ENCODE measurements at places on chromosomes 1 and 21.

DNA sequence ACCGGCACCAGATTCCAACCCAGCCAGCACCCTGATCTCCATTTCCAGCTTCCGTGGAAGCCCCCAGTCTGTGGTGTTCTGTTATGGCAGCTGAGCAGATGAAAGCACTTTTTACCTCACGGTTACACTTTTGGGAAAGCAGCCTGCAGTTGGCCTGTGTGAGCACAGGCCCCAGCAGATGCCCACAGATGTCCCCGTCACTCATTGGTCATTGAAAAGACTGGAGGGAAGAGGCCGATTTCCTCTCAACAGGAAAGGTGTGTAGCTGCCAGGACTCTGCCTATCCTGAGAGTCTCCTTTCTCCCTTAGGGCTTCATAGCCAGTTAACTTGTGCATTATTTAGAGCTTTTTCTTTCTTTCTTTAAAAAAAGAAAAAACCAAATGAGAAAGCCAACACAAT lies 123.0 kb downstream of the PCBP3 start:
- DNase-seq = no peak

DNA sequence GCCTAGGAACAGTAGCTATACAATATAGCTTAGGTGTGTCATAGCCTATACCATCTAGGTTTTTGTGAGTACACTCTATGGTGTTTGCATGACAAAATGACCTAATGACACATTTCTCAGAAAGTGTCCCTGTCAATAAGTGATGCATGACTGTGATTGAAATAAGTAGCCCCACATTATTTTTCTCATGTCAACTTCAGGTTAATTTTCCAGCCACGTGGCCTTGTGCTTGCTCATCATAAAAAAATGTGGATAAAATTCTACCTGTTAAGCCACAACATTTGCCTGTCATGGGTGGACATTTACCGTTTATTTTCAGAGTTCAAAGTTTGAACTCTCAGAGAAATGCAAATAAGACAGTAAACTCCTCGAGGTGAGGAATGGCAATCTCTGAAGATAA lies 5.5 kb downstream of the DISC1 start:
- DNase-seq = no peak

GRCh38 chr1:67393737-67394136 lies 36.5 kb downstream of the SERBP1 start:
- no peak for DNase-seq

DNA sequence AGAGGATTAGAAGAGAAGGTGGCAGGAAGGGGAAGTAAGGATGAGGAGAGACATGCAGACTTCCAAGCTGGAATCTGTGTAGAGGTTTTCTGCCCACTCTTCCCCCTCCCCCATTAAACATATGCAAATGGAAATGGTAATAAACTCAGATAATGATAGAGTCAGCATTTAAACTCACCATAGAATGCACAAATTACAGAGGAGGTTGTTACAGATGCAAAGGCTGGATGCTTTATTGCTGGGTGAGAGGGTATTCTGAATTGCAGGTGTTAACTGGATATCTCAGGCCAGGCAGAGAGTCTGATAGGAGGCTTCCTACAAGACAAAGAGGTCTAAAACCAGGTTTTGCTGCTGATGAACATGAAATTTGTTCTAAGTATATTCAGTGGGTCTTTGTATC lies 372.5 kb downstream of the SEC16B start:
- DNase-seq = no peak

DNA sequence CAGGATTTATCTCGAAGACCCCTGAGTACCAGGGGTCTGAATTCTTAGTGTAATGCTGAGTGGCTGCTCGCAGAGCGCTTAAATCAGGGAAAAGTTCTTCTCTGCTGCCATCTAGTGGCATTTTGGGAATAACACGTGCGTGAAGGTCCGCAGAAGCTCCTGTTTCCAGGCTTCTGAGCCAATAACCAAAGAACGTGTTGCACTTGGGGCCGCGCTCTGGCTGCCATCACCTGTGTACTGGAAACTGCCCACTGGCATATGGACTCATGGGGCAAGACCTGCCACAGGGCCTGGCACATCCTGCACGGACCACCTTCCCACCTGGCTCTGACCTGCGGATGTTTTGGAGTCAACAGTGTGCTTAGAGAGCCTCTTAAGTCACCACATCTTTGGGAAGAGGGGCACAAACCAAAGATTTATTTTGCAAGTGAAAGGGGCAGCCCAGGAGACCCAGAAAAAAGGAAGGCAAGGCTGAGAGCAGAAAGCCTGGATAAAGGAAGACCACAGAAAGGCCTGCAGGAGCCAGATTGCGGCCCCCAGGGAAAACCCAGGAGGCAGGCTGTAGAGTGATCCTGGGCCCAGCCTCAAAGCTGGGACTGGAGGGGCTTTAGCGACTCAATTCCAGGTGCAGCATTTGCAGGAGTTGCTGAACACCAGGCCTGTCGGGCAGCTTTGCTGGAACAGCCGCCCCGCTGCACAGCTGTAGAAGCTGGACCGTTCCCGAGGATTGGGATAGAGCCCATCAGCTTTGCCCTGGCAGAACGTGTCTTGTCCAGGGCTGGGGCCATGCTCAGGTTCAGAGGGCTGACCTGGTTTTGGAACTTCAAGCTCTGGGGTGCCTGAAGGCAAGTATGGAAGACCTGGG lies 13.0 kb downstream of the CHIT1 start:
- peak; percentile 23 for DNase-seq

DNA sequence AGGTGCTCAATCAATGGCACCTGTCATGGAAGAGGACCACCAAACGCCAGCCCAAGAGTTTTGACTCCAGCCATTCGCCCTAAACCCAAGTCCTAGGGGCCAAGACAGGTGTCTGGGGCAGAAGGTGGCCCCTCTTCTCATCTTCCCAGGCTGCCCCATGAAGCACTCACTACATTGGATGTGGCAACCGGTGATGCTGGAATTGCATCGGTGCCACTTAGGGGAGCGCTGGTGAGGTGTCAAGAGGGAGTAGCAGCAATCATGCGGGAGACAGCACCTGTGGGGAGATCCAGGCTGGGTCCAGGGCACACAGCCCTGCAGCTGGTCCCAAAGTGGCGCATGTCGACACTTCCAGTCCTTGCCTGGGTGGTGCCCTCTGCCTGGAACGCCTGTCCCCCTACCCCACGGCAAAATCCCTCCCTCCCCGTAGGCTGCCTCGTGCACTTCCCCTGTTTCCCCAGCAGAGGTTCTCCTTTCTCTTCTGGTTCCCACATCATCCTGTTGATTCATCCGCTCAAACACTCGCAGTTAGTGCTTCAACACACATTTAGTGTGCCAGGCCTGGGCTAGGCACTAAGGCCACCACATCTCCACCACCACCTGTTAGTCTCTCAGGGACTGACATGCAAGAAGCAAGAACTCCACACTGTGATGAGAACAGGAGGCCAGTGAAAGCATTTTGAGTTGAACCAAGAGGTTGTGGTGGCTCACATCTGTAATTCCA lies 18.5 kb downstream of the PLA2G2D start:
- no peak for DNase-seq

DNA sequence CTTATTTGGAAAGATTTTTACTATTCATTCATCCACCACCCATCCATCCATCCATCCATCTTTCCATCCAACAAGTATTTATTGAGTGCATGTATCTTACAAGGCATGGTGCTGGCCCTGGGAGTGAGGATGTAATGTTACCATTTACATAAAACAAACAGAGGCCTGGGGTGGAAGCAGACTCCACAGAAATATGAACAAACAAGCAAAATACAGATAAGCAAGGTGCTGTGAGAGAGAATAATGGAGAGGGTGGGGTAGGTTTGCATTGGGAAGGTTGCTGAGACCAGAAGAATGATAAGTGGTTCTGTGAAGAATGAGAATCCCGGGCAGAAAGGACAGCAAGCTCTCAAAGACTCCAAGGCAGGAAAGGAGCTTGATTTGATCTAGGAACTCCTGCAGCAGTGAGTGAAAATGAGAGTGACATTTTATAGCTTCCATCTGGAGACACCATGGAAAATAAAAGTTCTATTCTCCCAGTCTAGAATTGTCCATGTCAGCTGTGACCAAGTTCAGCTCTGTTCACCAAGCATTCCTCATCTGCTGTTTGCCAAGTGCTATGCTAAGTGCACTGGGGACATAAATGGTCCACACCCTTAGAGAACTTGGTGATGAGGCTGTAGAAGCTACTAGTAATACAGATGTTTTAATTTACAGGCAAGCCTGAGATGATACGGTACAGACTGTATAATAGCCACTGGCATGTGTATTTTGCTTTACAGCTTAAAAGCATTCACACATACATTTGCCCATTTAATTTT lies 75.3 kb downstream of the PEX14 start:
- DNase-seq = no peak

- no peak for DNase-seq
These were observed 44.4 kb downstream of the RAP1GAP start for GRCh38 chr1:21624571-21625389.

- no peak for DNase-seq
These were observed 8.2 kb downstream of the KRTAP27-1 start for GRCh38 chr21:30329203-30329875.

DNA sequence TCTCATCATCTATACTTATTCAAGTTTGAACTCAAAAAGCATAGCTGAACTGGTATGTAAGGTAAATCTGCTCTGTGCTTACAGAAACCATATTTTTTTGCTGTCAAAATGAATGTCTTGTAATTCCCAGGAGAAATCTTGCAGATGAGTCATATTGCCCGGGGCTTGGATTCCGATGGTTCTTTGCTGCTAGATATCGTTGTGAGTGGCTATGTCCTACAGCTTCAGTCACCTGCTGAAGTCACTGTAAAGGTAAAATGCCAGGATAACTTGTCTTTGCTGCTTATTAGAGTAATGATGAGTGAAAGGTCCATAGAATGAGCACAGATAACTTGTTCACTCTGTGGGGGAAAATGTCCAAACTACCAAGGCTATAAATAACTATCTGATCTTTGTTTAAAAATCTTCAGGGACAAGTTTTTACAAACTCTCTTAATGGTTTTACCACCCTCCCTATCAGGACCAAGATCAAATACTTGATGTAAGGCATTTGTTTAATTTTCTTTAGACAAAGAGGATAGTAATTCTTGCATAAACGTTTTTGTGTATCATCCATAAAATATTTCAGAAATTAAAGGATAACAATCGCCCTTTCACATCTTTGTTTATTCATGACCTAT lies 222.3 kb downstream of the TPR start:
- DNase-seq = no peak

GRCh38 chr1:38872401-38873026 lies 634 bp downstream of the MYCBP start:
- DNase-seq = peak; percentile 4

DNA sequence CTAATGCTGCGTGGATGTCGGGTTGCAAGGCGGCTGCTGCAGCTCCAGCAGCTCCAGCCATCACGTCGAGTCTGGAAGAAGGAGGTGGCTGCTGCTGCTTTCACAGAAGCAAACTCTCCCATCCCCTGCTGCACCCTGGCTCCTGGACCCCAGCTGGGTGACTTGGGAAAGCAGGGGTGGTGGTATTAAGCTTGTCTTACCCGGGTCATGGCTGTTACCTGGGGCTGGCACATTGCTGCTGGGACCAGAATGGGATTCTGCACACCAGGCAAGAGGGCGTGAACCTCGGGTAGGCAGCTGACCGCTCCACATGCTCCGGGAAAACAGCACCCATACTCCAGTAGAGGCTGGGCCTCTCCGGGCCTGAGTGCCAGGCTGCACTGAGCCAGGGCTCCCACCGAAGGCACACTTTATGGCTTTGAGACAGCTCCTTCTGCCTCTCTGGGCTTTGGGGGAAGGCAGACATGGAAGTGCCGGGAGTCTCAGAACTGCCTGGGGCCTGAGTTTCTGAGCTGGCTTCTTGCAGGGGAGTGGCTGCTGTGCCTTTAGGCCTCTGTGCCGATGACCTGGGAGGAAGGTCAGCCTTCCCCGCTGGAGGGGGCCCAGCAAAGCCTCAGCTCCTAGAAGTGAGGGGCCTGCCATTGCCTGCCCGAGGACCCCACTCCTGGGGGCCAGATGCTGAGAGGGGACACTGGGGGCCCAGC lies 1.2 kb downstream of the SMIM1 start:
- DNase-seq = no peak

DNA sequence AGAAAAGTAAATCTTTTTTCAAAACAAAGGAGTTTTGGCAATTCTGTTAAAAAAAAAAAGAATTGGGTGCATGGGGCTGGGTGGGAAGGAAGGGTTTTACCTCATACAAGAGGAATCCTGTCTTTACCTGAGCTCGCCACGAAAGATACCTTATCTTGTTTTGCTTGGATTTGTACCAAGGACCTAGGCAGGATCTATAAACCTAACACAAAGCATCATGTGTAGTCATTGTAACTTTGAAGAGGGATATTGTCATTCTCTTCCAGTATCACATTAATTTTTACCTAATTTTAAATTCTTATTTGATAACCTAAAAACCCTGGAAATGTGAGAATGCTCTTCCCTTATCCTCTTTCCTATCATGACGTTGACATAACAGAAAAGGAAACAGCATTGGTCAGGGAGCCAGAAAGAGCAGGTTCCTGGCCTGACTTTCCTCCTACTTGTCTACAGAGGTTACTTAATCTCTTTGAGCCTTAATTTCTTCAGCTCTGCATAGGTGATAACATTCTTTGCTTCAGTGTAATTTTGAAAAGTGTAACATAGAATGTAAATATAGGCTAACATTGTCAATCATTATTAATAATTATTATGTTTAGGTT lies 4.0 kb upstream of the LAMC1 start:
- DNase-seq = no peak

DNA sequence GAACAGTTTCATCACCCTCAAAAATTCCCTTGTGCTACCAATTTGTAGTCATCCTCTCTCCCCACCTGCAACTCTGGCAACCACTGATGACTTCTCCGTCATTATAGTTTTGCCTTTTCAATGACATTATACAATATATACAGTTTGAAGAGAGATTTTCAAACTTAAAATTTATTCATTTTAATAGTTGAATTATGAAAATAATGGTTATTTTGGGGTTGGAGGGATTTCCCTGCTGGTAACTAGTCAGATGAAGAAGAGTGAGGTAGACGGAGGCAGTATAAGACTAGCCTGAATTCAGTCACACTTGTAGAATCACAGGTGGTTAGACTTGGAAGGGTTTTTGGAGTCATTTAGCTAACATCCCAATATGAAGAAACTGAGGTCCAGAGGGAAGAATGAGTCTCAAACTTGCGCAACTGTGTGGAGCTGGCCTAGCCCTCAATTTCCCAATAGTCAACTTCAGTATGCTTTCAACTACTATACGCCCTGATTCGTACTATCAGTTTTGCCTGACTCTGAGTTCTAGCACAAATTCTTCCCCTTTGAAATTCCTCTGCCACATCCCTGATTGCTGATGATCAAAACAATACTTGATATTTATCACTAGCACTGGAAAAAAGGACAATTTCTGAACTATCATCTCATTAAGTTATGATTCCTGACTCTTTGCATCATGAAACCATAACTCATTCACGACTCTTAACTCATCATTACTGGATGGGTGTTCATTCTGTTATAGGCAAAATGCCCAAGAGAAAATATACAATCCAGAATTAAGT lies 54.2 kb downstream of the VANGL2 start:
- DNase-seq = no peak

DNA sequence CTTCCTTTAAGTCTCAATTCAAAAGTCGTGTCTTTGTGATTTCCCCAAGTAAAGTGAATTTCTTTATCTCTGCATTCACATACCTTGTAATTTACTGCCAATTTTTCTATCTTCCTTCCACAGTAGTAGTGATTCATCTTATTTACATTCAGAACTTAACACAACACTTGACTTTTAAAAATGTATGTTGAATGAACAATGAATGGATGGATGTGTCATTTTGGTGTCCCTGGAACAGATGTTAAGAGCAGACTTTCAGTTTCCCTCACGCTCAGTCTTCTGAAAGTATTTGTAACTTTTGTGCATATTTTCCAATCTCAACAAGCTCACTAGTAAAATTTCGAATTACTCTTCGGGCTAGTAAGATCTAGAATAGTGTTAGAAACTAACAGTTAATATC lies 352.0 kb downstream of the HHIPL2 start:
- no peak for DNase-seq

Data from activated T-helper 1 cell treated with anti-CD3 and anti-CD28 coated beads, Interleukin-2, amount 50 U/mL, for 16 hours (primary cell).